A375 (cell line): ENCODE measurements at places on chromosomes 2 and 18. TPM values are rescaled to one million over a fixed set of nuclear protein-coding genes. Genes with fewer than 3 reads are reported as not detected.

Gene SOX11
- 8.9 and 9.3 TPM in 2 replicates for total RNA-seq

Gene UGT1A3
- total RNA-seq = not detected in 2 replicates

Gene ANXA4
- 29.4 and 34.4 TPM in 2 replicates for total RNA-seq

Gene LRATD1
- 0.08 and 0.13 TPM in 2 replicates for total RNA-seq

Gene ANKRD30B
- total RNA-seq = 0.23 and 1.4 TPM in 2 replicates

Gene SERPINB3
- total RNA-seq = not detected in 2 replicates

Gene PROC
- not detected in 2 replicates for total RNA-seq

Gene AFF3
- total RNA-seq = 2.0 and 2.5 TPM in 2 replicates

Gene CLEC4F
- not detected in 2 replicates for total RNA-seq

Gene SLC23A3
- total RNA-seq = 0.19 and 0.42 TPM in 2 replicates

Gene NXPH2
- 0.42 TPM in 1 of 2 replicates, not detected in the other for total RNA-seq

Gene NT5C1B
- total RNA-seq = not detected in 2 replicates

Gene MALL
- 0.57 TPM in 1 of 2 replicates, not detected in the other for total RNA-seq

Gene HES6
- total RNA-seq = 13.4 and 16.1 TPM in 2 replicates

Gene COL4A4
- total RNA-seq = 0.05 and 0.11 TPM in 2 replicates

Gene C1GALT1C1L
- 1.1 and 3.3 TPM in 2 replicates for total RNA-seq

Gene KRTCAP3
- 0.60 TPM in 1 of 2 replicates, not detected in the other for total RNA-seq

Gene TMEM198
- total RNA-seq = 4.2 and 4.3 TPM in 2 replicates

Gene GAL3ST2
- total RNA-seq = not detected in 2 replicates

Gene HSBP1L1
- total RNA-seq = not detected in 2 replicates

Gene GBX2
- total RNA-seq = 1.4 and 1.5 TPM in 2 replicates

Gene MARCO
- not detected in 2 replicates for total RNA-seq

Gene OTOS
- not detected in 2 replicates for total RNA-seq

Gene TEKT4
- total RNA-seq = 0.08 TPM in 1 of 2 replicates, not detected in the other

Gene CCDC141
- total RNA-seq = under 0.01 TPM in 1 of 2 replicates, not detected in the other

Gene TRIP12
- total RNA-seq = 144 and 158 TPM in 2 replicates

Gene ANO7
- 0.19 and 1.0 TPM in 2 replicates for total RNA-seq

Gene GALNT14
- total RNA-seq = 27.8 and 28.3 TPM in 2 replicates

Gene MRO
- total RNA-seq = 0.03 TPM in 1 of 2 replicates, not detected in the other

Gene WNT10A
- not detected in 2 replicates for total RNA-seq

Gene KCNF1
- total RNA-seq = not detected in 2 replicates

Gene PCARE
- total RNA-seq = 0.04 TPM in 1 of 2 replicates, not detected in the other

Gene LOXHD1
- not detected in 2 replicates for total RNA-seq

Gene CFC1
- total RNA-seq = not detected in 2 replicates

Gene SLC9A4
- total RNA-seq = not detected in 2 replicates

Gene C2orf66
- total RNA-seq = 0.15 TPM in 1 of 2 replicates, not detected in the other

Gene CCDC150
- 7.9 and 9.7 TPM in 2 replicates for total RNA-seq

Gene ATF2
- total RNA-seq = 13.1 and 23.0 TPM in 2 replicates

Gene C2orf69
- total RNA-seq = 5.3 and 5.7 TPM in 2 replicates

Gene RAB6C
- total RNA-seq = 0.05 TPM in 1 of 2 replicates, not detected in the other
